Activated naive CD4-positive, alpha-beta T cell (primary cell): ENCODE measurements at places on chromosomes 2 and 18.

GRCh38 chr2:52976143-52976949 is 791.3 kb upstream of the CHAC2 start:
- DNase-seq, result no peak

DNA sequence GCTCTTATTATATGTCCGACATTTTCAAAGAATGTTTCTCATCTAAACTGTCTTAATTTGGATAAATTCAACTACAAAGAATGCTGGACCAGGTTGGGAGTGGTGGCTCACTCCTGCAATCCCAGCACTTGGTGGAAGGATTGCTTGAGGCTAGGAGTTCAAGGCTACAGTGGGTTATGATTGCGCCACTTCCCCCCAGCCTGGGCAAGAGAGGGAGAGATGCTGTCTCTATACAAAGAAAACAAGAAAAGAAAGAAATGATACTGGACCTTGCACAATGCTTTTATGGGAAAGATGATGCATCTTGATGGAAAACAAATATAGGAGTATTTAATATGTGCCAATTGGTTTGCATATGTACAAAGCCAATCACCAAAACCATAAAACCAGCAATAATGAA is 296.7 kb downstream of the LPIN1 start:
- DNase-seq, result no peak

DNA sequence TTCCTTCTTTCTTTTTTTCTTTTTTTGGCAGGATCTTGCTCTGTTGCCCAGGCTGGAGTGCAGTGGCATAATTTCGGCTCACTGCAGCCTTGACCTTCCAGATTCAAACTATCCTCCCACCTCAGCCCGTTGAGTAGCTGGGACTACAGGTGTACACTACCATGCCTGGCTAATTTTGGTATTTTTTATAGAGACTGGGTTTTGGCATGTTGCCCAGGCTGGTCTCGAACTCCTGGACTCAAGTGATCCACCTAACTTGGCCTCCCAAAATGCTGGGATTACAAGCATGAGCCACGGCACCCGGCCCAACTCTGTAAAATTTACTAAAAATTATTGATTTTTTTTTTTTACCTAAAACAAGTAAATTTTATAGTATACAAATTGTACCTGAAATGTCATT is 360.8 kb downstream of the ALK start:
- DNase-seq, result no peak

GRCh38 chr2:134675314-134675713 is 43.5 kb downstream of the TMEM163 start:
- no peak for DNase-seq

GRCh38 chr2:32277363-32277673 is 386 bp upstream of the YIPF4 start:
- DNase-seq, result no peak

- DNase-seq, result no peak
Observed at GRCh38 chr2:24083567-24084385, 858 bp downstream of the TP53I3 start.

DNA sequence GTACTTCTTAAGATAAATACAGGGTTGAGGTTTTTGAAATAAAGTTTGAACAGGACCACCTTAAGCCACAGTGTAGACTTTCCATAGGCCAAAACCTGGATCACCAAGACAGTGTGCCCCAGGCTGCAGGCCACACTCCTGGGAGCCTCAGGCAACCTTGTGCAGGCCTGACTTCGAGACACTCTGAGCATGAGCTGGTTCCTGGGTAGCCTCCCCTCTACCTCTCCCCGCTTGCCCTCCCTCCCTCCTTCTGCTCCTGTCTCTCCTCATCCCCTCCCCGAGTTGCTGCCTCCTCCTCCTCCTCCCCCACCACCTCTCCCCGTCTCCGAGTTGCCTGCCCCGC is 10.6 kb upstream of the PROC start:
- DNase-seq, result no peak

DNA sequence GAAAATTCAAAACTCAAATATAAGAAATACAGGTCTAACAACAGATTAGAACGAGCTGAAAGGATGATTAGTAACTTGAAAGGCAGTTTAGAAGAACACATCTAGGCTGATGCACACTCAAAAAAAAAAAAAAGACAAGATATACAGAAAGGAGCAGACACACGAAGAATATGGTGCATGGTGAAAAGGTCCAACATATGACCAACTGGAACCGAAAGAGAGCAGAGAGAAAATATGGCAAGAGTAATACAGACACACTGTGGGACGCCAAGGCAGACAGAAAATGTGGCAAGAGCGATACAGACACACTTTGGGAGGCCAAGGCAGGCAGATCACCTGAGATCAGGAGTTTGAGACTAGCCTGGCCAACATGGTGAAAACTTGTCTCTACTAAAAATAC is 39.8 kb downstream of the NDUFA10 start:
- no peak for DNase-seq

DNA sequence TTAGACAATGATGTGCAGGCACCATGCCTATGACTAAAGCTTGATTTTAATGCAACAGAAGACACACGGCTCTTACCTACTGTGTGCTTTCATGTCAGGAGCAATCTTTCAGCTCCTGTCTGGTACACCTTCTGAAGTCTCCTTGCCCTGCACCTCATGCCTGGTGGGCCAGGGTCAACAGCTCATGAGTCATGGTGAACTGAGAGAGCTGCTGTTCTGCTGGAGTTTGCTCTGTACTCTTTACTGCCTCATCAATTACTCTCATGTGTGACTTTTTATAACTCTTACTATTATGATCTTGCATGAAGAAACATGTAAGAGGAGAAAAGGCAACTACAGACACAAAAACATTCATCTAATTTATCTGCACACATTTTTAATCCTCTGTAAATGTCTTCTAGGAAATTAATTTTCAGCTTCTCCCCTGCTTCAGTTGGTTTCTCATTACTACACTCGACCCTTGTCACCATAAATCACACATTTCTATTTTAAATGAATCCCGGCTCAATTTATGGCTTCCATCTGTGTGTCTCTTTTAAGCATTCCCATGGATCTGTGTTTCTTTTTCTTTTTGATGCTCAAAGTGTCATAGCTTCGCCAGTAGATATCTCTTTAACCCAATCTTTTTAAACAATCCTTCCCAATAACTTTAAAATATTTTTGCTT is 9.7 kb downstream of the SERPINB7 start:
- no peak for DNase-seq

DNA sequence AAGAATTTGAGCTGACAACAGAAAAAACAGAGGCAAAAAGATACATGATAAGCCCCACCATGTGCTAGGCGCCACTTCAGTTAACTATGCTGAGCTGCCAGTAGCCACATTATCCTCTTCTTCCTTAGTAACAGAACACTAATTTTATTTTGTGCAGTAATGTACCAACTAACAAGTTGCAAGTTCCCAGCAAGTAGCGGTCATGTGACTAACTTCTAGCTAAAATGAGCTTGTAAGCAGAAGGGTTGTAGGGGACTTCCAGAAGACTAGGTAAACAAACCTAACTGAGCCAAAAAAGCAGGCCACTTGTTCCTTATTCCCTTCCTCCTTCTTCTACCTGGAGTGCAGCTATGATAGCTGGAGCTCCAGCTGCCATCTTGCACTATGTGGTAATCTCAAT is 75.5 kb downstream of the DTNB start:
- no peak for DNase-seq

- no peak for DNase-seq
Observed at GRCh38 chr18:12470382-12471075, 62.8 kb downstream of the PRELID3A start.

- no peak for DNase-seq
Observed at GRCh38 chr18:31399306-31400032, 22.9 kb downstream of the DSG4 start.

DNA sequence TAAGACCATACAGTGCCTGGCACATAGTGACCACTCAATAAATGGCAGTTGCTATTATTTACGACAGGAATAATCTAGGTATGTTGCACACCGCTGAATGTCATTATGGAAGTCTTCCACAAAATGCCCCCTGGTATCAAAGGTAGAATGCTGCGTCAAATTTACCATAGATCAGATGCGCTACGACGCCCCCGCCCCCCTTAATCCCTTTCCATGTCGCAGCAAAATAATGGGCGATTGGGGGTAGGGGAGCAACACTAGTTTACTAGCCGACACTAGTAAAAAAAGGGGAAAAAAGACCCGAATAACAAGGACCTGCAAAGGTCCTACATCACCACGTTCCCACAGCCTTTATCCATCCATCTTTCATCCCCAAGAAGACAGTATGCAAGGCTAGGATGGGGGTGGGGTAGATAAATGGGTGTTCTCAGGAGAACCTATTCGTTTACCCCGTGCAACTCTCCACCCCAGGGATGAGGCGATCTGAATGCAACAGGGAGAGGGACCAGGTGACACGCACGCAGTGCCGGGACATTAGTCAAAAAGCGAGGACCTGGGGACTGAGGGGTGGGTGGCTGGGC is 455 bp downstream of the PREPL start:
- no peak for DNase-seq

GRCh38 chr2:134190062-134190806 is 63.6 kb upstream of the MGAT5 start:
- no peak for DNase-seq

DNA sequence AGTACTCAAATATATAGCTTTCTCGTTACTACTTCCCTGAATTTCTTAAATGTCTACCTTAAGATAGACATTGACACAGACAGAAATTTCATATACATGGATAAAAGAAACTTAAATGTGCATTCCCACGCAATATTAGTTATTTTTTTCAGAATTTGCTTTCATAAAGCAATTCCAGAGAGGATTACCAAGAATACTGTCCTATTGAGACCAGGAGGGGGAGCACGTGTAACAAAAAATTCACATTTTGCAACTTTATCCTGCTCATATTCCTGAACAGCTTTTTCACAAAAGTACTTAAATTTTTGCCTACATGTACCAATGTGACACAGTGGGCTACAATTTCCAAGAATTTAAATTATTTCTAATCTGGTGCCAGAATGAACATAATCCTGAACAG is 30.7 kb upstream of the ERCC3 start:
- no peak for DNase-seq

- no peak for DNase-seq
Observed at GRCh38 chr2:64348386-64349130, 105.4 kb upstream of the LGALSL start.

DNA sequence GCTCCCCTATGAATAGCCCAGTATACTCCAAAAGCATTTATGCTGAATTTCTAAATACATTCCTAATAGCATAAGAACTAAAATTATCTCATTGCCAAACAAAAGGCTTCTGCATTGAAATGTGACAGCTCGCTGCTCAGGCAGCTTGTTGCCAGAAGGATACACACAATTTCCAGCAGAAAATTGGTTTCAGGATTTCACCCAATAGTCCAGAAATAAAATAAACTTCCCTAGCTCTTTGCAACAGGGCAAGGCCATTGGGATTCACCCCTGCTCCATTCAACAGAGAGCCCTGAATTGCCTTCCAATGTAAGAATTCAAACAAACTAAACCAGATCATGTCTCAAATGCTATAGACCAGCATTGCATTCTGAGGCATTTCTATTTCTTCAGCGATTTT is 70.7 kb downstream of the RBM43 start:
- no peak for DNase-seq

- DNase-seq, result no peak
Observed at GRCh38 chr2:190576573-190576972, 42.1 kb upstream of the NEMP2 start.

DNA sequence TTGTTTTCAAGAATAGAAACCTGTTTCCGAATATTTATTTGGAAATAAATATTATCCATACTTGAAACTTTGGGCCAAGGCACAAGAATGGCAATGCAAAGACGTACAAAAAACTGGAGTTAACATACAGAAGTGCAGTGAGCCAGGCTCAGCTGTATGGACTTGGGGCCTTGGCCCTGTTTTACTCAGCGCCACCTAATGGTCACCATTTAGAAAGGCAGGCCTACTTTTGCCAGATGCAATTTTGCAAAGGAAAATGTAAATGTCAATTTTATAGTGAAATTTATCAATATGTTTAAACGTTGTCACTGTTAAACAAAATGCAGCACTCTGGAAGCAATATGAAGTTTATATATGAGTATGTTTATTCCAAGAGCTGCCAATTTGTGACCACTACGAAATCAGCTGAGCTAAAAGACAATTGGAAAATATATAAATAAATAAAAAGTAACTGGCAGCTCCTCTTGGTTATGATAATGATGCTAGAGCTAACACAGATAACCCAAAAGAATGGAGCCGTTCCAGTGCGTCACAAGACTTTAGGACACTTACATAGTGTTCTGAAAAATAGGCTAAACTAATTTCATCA is 155.0 kb downstream of the ARHGAP15 start:
- DNase-seq, result no peak

- no peak for DNase-seq
Observed at GRCh38 chr2:197211881-197212342, 98.7 kb downstream of the ANKRD44 start.

GRCh38 chr18:8001711-8002301 is 434.7 kb downstream of the PTPRM start:
- no peak for DNase-seq

DNA sequence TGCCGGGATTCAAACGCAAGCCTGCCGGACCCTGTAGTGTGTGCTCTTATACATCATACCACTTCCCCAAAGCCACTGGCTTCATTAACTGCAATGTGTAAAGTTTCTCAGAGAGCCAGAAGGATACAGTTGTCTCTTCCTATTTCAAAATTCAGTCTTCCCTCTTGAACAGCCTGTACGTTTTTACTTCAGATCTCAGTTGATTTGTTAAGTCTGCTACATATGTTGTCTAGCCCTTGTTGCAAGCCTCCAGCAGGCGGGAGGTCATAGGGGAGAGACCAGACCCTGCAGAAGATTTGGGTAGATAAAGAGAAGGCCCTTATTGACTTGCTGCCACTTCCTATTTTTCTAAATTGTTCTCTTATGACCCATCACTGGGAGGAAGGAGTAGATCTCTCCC is 56.2 kb downstream of the ARHGEF33 start:
- no peak for DNase-seq

- no peak for DNase-seq
Observed at GRCh38 chr18:46190667-46191066, 86.5 kb downstream of the HAUS1 start.

DNA sequence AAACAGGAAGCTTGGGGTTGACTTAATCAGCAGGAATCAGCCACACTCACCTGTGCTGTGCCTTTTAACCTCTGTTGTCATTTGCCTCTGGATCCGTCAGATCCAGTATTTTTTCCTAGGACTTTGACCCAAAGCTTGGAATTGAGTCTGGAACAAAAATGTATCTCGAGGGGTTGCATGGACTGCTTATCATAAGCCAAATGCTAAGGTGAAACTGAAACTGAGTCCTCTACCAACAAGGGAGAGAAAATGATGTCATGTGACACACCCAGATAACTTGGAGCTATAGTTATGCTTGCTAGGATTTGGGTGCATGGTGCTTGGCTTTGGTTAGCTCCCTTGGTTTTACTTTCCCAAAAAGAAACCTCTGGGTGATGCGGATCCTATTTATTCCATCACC is 2158.6 kb upstream of the PIK3C3 start:
- DNase-seq, result no peak

GRCh38 chr2:4762951-4763376 is 929.2 kb upstream of the SOX11 start:
- no peak for DNase-seq

- DNase-seq, result no peak
Observed at GRCh38 chr18:12849548-12849947, 34.5 kb downstream of the PTPN2 start.
